Suppressor macrophage treated with lipopolysaccharide for 1 hour (primary cell): ENCODE measurements at places on chromosomes 13 and 19.

DNA sequence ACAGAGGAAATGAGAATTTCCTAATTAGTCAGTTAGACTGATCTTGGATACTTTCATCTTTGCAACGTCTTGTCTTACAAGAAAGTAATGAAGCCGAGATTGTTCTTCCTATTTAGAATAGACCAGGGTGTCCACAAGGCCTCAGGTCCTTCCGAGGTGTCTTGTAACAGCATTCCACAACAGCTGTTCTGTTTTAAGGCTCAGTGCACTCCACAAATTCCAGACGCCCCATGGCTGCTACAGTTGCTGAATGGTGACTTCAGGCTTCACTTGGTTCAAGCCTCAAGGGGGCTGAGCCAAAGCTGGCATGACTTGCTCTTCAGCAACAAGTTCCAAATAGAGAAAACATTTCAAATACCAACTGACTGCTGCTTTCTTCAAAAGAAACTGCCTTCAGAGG lies 143.4 kb downstream of the SHISA2 start:
- DNase-seq = no peak

GRCh38 chr13:113947311-113948033 lies 26.4 kb downstream of the C13orf46 start:
- DNase-seq = no peak

- no peak for DNase-seq
Observed at GRCh38 chr19:1495799-1496713, 5.1 kb downstream of the REEP6 start.

DNA sequence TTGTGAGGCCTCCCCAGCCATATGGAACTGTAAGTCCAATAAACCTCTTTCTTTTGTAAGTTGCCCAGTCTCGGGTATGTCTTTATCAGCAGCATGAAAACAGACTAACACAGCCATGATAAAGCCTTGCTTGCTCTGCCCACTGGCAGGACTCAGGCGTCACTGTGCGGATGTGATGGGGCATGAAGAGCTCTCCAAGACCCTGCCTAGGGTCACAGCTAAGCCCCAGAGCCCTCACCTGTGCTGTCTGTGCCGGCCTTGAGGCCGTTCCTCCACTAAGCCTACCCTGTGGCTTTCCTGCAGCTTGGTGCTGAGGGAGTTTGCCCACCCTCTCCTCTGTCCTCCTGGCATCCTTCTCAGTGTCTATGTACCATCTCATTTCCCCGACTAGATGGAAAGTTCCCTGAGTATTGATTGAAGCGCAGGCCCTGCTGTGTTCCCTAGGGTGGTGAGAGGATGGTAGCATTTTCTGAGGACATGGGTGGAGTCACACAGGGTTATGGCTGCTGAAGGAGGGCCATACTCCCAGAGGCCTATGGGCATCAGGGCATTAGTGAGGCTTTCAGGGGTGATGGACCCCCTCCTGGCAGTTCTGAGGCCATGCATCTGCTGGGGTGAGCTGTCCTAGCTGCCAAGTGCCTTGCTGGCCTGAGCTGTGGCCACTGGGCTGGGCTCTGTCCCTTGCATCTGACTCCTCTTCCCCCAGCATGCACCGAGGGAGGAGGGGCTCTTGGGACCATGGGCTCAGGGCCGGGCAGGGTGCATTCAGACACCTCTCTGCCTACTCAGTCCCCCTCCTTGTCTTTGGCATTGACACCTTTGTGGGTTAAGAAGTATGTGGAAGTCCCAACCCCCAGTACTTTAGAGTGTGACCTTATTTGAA lies 75.3 kb downstream of the TEX29 start:
- DNase-seq = no peak

DNA sequence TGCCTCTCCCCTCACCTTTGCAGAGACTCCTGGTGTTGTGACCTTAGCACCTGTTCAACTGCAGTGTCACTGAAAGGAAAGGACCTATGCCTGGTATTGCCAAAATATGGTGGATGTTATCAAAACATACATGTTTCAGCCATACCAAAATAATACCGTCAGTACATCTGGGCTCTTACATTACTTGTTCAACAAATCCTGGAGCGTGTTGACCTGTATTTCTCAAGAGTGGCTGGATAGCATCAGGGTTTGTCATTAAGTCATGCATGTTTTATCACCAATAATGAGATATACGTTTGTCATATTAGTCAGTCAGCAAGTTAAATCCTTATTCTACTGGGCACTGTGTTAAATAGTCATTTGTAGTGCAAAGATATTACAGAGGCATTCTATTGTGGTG lies 290.8 kb downstream of the SHISA2 start:
- DNase-seq = no peak

DNA sequence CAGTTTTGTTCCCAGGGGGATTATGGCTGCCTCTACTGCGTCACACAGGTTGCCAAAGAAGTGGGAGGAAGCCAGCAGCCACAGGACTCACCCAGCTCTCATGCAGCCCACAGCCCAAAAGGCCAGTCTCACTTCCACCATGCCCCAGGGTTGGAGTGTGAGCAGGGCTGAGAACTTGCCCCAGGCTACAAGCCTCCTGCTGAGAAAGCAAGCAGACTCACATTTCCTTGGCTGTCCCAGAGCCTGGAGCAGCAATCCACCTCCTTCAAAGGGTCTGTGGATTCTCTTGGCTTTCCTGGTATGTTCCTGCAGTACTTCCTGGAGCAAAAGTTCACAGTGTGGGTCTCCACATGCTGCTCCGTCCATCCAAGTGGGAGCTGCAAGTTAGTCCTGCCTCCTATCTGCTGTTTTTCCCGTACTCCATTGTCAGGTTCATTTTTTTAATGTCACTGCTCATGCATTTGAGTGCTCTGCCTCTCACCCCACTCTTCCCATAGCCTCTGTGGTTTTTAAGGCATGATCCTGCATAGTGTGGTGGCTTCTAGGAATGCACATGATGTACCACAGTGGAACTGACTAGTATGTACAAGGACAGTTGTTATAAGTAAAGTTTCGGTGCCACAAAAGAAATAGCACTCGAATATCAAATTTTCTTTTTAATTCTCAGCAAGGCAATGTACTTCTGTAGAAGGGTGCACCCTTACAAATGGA lies 56.2 kb upstream of the ARHGEF7 start:
- no peak for DNase-seq

DNA sequence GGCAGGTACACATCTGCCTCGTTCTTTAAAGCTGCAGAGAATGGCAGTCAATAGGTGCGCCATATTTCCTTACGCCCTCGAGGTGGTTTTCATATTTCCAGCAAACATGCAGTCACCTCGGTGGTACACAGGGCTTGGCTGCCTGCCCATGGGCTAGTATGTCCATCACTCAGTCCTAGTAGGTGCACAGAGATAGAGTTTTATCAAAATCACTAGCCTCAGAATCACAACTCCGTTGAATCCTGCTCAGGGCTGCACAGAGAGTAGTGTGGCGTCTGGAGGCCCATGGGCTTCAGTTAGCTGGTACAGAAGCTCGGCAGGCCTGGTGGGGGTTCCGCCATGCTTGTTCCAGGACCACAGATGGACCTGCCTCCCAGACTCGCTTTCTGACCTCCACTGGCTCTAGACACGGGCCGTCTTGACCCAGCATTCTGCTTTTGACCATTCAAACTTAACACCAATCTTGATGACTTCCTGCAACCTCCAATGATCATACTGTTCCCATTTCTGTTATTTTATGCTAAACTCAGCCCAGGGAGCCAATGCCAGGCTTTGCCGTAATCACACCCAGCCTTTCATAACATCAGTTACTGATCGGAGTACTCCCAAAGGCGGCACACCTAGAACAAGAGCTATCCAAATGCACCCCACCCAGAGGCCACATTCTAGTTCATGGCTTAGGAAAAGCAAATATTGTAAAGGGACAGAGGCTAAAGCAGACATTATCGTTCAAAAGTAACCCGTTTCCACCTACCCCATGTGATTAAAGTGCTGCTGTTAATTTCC lies 120.4 kb downstream of the RAB20 start:
- no peak for DNase-seq

DNA sequence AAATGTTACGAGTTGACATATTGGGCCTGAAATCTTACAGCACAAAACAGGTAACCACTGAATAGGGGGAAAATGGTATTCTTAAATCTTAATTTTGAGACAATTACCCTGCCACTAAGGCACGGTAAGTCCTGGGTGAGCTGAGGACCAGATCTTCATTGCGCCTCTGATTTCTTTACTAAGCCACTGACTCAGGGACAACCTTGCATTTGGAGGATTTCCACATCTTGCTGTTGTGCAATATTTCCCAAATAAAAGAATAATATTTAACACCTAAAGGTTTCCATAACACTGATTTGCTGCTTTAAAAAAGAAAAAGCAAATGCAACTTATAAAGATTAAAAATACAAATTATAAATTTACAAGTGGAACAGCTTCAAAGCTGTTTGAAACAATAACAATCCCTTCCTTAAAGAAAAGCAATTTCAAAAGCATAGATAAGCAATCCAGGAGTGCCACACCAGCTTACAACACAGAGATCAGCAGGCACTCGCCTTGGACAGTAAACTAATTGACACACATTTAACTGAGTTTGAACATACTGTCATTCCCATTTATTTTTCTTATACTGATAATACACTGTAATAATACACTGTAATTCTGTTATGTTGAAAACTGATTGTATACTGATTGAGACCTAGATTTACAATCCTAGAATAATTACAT lies 79.6 kb upstream of the DOCK9 start:
- DNase-seq = no peak

- DNase-seq = no peak
Observed at GRCh38 chr19:50814883-50815282, 8.7 kb downstream of the KLK1 start.

DNA sequence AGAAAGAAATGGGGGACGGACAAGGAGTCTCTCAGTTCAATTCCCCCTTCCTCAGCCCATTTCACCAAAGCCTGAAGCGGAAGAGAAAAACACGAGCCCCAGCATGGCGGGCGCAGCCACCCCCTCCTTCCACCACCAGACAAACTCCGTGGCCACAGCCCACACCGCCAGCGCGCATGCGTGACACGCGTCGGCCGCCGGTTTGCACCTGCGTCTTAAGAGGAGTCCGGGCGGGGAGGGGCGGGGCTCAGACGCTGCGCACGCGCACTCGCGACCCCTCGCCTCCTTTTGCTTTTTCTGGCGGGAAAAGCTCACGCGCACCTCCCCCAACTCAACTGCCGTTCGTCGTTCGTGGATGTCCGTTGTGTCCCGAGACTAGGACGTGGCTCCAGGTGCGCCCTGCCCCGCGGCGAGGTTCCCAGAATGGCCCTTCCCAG lies at the start of gene KASH5:
Gene KASH5 (plus strand): TSS at position 314 of the 437 bp plus-strand sequence. CDS start 2,635 bp downstream, outside the sequence.
- DNase-seq = peak; percentile 84

DNA sequence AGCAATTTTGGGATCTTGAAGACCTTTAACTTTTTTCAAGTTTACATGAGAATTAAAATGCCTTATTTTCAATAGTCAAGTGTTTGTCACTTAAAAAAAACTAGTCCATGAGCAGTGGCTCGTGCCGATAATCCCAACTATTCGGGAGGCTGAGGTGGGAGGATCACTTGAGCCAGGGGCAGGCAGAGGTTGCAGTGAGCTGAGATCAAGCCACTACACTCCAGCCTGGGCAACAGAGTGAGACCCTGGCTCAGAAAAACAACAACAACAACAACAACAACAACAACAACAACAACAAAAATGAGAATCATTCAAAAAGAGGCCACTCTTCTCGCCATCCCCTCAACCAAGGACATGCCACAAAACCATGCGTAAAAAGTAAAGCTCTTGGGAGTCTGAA lies 5.7 kb downstream of the FOXO1 start:
- no peak for DNase-seq

- no peak for DNase-seq
Observed at GRCh38 chr19:53002479-53002878, 11.2 kb upstream of the ERVV-1 start.

DNA sequence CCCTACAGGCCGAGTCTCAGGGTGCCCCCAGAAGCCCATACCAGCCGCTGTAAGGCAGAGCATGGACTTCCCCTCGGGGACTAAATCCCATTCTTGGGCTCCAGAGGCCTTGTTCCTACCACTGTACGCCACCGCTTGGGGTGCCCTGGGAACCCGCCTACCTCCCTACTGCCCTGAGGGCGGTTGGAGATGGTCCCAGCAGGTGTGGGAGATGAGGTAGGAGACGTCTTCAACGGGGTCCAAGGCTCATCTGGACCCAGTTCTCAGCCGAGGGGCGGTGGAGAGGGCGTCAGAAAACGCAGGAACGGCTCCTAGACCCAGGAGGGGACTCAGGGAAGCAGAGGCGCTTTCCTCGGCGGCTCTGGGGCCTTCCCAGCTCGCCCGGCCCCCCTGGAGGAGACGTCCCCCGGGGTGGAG lies 833 bp upstream of the ZIK1 start:
- no peak for DNase-seq

DNA sequence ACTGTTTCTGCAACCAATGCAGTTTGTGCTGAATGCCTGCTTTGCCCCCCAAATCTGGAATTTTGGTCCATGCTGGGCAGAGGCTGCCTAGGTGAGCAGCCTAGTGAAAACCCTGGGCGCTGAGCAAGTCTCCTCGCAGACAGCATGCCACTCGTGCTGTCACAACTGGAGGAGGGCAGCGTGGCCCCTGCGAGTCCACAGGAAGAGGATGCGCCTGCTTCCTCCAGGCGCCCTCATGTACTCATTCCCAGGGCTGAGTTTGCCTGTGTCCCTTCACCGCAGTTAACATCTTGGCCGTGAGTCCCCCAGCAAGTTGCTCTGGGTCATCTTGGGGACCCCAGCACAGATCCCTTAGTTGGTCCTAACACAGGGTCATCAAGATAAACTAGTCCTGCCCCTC lies 26.2 kb upstream of the TMEM160 start:
- DNase-seq = no peak

- no peak for DNase-seq
Observed at GRCh38 chr19:53055117-53055516, 10.6 kb downstream of the ERVV-2 start.

- DNase-seq = peak; percentile 26
Observed at GRCh38 chr13:60356970-60357369, 40.0 kb upstream of the TDRD3 start.

- DNase-seq = no peak
Observed at GRCh38 chr13:20465218-20465879, 60.3 kb downstream of the CRYL1 start.

- DNase-seq = no peak
Observed at GRCh38 chr19:41604831-41605230, 22.0 kb downstream of the CEACAM4 start.

- no peak for DNase-seq
Observed at GRCh38 chr19:34051255-34051654, 121.0 kb upstream of the LSM14A start.

GRCh38 chr13:28220166-28220565 lies 81.8 kb downstream of the PAN3 start:
- no peak for DNase-seq

GRCh38 chr19:17049711-17050280 lies 23.2 kb upstream of the CPAMD8 start:
- DNase-seq = no peak

GRCh38 chr19:13400296-13400695 lies 106.0 kb downstream of the CACNA1A start:
- no peak for DNase-seq

GRCh38 chr19:30842926-30843325 lies 470.7 kb downstream of the ZNF536 start:
- no peak for DNase-seq

DNA sequence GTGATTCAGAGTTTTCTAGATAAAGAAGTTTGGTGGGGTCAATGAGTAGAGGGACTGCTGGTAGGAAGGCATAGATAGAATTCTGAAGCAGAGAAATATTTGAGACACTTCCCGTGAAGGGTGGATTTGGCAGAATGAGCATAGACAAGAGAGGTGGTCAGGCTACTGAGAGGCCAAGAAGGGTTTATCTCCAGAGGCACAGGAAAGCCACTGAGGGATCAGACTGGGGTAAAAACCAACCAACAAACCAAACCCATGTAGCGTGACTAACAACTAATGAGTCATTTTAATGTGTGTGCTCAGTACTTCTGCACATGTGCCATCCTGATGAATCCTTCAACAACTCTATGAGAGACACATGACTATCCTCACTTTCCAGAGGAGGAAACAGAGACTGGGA lies 60.0 kb upstream of the SERP2 start:
- DNase-seq = peak; percentile 86

GRCh38 chr13:52950436-52950956 lies 78.1 kb upstream of the OLFM4 start:
- DNase-seq = peak; percentile 54
